Hematopoietic multipotent progenitor cell treated with erythropoietin and hydrocortisone succinate and interleukin-3 and kit ligand, for 8 days (in vitro differentiated cells): ENCODE measurements at places on chromosomes 12 and 14.

- DNase-seq, result no peak
Observed at GRCh38 chr14:99249389-99249788, 22.6 kb downstream of the BCL11B start.

- no peak for DNase-seq
Observed at GRCh38 chr12:57829025-57829777, 10.7 kb upstream of the AVIL start.

DNA sequence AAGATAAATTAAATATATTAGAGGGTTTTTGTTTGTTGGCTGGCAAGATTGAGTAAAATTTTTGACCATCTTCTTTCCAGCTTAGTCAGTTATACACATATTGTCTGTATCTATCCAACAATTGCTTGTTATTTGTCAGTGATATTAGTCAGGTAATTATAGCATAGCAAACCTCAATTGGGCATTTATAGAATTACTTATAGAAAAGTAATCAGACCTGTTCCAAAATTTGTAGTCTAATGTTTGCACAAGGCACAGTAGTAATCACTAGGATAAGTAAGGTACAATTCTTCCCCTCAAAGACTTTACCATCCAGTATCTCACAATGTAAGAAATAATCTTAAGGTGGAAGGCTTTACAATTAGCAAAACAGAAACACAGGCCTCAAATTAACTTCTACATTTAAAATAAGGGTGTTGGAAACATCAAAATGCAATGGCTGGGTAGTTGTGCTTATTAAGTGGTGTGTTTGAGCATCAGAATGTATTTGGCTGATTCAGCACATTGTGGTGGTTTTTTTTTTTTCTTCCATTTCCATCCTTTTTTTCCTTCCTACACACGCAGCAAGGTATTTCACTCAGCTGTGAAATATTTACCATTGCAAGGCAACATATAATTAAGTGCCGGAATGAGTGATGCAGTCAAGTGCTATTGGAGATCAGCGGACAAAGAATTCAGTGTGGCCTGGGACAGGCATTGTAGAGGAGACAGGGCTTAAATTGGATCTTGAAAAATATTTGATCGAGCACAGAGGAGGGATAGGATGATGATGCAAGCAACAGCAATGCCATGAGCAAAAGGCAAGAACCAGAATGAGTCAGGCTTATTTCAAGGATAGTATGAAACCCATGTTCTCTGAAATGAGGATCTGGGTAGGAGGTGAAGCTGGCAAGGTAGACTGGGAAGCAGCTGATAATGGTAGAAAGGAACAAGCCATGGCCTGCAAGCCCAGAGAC, 178.2 kb downstream of the AKAP6 start:
- no peak for DNase-seq

DNA sequence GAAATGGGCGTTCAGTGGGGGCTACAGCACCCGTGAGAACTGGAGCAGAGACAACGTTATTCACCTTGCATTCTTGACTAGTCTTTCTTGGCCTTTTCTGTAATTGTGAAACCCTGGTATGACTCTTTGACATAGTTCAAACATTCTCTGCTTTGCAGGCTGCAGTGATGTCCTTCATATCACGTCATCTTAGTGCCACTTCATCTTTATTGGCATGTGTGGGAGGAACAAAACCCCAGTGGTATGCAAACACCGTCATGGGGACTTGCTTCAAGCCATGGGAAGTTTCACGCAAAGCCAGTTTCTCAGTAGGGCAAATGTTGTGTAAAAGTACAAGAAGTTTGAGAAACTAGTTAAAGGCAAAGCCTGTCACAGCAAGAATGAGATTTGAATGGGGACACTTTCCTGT, 20.2 kb upstream of the DUSP16 start:
- DNase-seq, result no peak

DNA sequence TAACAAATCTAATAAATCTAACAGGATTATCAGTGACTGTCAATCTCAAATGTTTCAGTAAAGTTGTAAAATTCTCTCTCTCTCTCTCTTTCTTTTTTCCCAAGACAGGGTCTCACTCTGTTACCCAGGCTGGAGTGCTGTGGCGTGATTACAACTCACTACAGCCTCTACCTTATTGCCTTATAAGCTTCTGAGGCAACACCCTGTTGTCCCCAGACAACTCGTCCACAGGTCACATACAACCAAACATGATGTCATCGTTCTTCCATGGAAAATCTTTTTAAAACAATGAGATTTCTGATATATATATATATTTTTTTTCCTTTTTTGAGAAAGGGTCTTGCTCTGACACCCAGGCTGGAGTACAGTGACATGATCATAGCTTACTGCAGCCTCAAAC, 151.4 kb upstream of the RGS6 start:
- DNase-seq, result no peak

DNA sequence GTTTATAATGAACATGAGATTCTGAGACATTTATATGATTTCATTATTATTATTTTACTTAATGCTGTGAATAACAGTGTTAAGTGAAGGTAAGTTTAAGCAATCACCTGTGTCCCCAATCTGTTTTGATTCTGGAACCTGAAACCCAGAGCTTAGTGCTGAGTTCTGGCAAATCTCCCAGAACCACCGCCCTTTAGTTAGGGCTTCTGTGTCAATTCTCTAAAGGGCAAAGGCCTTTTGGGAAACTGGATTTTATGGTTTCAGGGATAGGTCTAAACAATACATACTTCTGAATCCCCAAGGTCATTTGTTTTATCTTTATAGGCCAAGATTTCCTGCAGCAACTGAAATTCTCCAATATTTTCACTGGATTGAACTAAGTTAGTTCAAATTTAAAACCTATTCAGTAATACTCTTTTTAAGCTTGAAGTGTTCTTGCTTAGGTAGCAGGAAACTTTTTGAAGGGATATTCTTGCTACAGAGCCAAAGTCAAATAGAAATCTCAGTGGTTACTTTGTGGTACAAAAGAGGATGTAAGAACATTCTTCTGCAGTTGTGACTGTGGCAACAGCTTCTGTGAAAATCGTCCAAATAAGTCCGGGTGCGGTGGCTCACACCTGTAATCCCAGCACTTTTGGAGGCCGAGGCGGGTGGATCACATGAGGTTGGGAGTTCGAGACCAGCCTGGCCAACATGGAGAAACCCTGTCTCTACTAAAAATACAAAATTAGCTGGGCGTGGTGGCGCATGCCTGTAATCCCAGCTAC, 10.0 kb upstream of the PKP2 start:
- no peak for DNase-seq

- no peak for DNase-seq
Observed at GRCh38 chr12:76270657-76271358, 77.4 kb downstream of the BBS10 start.

GRCh38 chr12:91328451-91328850, 145.8 kb upstream of the DCN start:
- DNase-seq, result no peak

GRCh38 chr12:26239852-26240815, 44.8 kb downstream of the SSPN start:
- DNase-seq, result no peak

GRCh38 chr12:51905471-51906429, 1.6 kb upstream of the ACVRL1 start:
- DNase-seq, result peak; percentile 82

GRCh38 chr14:100873096-100873482, 30.4 kb downstream of the RTL1 start:
- no peak for DNase-seq

DNA sequence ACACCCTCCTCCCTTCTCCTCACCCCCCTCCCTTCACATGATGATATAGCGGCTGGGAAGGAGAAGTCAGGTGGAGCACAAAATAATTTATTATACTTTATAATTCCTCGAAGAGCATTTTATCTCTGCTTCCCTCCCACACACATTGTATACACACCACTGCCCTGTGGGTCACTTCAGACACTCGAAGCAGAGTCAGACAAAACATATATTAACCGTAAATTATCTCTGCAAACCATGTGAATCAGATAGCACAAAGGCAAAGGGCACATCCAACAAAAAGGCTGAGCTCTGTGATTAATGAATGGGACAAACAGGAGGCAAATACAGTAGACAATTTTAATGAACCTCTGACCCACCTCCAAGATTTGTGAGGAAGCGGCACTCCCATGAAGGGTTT, 450.7 kb downstream of the GALC start:
- no peak for DNase-seq

DNA sequence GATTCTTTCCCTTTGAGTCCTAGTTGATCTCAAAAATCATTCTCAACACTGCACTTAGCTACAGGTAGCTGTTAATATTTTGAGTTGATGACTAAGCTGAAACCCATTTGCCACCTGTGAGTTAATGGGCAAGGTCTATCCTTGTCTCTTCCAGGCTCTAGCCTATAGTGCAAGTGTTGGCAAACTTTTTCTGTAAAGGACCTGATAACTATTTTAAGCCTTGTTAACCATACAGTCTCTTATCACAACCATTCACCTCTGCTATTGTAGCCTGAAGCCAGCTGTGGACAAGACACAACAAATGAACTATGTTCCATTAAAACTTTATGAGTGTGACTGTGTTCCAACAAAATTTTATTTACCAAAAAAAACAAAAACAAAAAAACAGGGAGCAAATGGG, 19.4 kb downstream of the RAP1B start:
- DNase-seq, result peak; percentile 68

- DNase-seq, result no peak
Observed at GRCh38 chr12:13049816-13050215, 5.6 kb downstream of the FAM234B start.

- no peak for DNase-seq
Observed at GRCh38 chr14:33668066-33668465, 282.8 kb downstream of the EGLN3 start.

DNA sequence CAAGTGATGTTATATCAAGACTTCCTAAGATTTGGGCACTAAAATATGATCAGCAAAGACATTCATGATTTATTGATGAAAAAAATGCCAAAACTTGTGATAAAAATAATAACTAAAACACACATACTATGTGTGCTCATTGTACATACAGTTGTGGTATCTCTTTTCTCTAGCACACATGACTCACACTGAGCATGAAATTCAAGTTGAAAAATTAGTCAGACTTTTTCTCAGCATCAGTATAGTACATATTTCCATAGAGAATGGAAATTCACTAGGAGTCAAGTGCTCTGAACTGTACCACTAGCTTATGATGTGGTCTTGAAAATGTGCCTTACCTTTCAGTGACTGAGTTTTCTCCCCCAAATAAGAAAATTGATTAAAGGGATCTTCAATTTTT, 471.8 kb upstream of the FLRT2 start:
- no peak for DNase-seq

GRCh38 chr12:110694330-110694901, 5.5 kb upstream of the HVCN1 start:
- DNase-seq, result peak; percentile 75

GRCh38 chr12:68919581-68920239, 13.3 kb downstream of the CPM start:
- peak; percentile 24 for DNase-seq

GRCh38 chr14:86430853-86431252, 900.9 kb downstream of the FLRT2 start:
- no peak for DNase-seq

- peak; percentile 81 for DNase-seq
Observed at GRCh38 chr12:120228291-120229070, 27.6 kb upstream of the RPLP0 start.

GRCh38 chr12:3554371-3555115, 63.5 kb downstream of the PRMT8 start:
- no peak for DNase-seq

- DNase-seq, result no peak
Observed at GRCh38 chr12:45406988-45407850, 191.3 kb downstream of the ANO6 start.

DNA sequence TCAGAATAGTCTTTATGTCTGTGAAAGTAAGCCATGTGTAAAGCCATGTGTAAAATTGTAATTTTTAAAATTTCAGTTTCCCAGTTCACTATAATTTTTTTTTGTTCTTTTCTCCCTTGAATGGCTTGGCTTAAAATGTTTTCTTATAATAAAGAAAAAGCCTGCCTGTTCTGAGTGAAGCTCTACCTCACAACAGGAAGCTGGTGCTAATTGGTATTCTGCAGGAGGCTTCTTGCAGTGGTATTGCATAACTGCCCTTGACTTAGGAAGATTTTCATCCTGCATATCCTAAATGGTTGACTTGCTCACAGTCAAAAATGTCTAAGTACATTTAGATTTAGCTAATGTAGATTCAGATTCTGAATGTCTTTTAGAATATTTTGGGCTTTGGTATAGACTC, 49.5 kb downstream of the ATP2A2 start:
- DNase-seq, result no peak

GRCh38 chr14:32590157-32590556, 261.1 kb downstream of the AKAP6 start:
- no peak for DNase-seq

- peak; percentile 24 for DNase-seq
Observed at GRCh38 chr12:106986135-106986534, 811 bp downstream of the MTERF2 start.

- no peak for DNase-seq
Observed at GRCh38 chr12:64760808-64761573, 1.8 kb upstream of the GNS start.

DNA sequence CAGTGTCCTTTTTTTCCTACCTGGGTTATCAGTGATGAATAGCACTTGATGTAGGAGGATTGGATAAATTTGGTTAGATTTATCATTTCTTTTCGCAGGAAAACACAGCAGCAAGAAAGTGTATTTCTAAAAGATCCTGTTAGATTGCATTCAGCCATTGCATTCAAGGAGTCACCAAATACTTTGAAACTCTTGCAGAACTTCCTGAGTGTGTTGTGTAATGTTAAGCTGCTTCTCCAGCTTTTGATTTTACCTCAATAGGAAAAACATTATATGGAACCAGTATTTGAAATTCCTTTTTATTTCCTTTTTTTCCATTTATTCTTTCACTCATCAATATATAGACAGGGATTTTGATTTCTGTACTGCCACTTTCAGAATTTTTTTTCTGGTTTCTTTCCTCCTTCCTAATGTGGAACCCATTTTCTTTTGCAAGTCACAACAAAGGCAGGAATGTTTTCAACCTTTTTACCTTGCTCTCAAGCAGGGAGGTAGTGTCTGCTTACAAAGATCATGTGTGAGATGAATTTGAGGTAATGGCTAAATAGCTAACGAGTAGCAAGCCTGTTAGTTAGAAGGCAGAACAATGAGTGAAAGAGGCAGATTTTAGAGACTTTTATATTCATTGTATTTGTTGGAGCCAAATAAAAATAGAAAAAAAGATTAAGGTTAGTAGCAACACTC, 56.2 kb downstream of the PPHLN1 start:
- DNase-seq, result no peak

- no peak for DNase-seq
Observed at GRCh38 chr12:122206976-122207375, 3.5 kb downstream of the B3GNT4 start.
